ENCODE measurements at places on chromosomes 7 and 10. TPM values are rescaled to one million over a fixed set of nuclear protein-coding genes. Genes with fewer than 3 reads are reported as not detected.

ADAMTS14 gene
- 1.2 TPM for total RNA-seq

CYP3A4 gene
- total RNA-seq, result not detected

CACNB2 gene
- total RNA-seq, result 16.2 TPM

CTNNA3 gene
- total RNA-seq, result 24.9 TPM

CC2D2B gene
- total RNA-seq, result 2.5 TPM

SLC13A4 gene
- 2.4 TPM for total RNA-seq

DKK1 gene
- 2.0 TPM for total RNA-seq

CDH23 gene
- 4.5 TPM for total RNA-seq

Measured in cerebellum (tissue), 4 donors.